Activated CD8-positive, alpha-beta T cell treated with anti-CD3 and anti-CD28 coated beads, Interleukin-2, amount 10 ng/mL, durations not matched to agents 7 days and 5 days (primary cell): ENCODE measurements at places on chromosomes 3 and 15.

DNA sequence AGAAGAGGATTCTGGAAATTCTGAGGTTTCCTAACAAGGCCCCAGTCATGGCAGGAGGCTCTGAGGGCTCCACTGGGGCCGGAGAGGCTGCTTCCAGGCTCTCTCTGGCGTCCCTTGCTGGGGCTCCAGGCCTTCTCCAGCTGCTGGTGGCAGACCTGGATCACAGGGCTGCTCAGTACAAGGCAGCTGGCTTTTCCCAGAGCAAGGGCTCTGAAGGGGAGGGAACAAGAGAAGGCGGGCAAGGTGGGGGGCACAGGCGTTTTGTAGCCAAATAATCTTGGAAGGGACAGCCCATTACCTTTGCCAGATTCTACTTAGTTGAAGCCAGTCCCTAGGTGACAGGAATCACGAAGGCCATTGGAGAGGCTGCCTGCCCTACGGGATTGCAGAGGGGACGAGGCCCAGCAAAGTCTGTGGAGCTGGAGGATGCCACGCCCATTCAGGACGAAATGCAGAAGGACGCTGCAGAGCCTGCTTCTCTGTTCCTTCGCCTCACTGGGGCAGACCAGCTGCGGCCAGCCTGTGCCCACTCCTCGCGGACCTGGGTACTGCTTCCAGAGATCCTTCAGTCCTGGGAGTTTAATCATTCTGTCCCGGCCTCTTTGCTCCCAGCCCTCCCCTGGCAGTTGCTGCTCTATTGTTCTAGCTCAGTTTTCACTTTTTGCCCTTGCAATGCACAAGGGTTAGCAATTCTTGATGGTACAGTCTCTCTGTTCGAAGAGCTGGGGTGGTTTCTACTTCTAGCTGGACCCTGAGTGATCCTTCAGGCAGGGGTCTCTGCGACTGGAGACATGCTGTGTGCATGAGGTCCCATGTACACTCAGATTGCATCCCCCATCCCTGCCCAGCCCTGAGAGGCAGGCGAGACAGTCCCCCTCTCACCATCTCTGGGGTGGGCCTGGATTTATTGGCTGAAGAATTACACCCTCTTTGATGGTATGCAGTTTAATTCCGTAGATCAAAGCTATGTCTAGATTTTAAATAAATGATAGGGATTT is 149.3 kb upstream of the MEF2A start:
- DNase-seq = no peak

GRCh38 chr3:99767291-99767690 is 50.4 kb upstream of the CMSS1 start:
- DNase-seq = no peak

DNA sequence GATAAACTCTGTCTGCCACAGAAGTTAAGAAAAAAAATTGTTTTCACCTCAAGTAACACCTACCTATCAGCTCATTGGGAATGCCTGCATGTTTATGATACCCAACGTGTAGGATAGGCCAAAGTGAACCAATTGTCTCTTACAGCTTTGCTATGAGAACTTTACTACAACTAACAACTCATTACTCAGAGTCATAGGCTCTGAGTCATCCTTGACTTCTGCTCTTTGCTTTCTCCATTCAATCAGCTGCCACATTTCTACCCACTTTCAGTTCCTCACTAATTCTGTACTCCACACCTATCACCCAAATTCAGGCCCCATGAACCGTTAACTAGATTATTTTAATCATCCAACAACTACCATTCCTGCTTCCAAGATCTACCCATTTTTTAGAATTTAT is 843.9 kb downstream of the TUSC7 start:
- no peak for DNase-seq

- DNase-seq = no peak
Observed at GRCh38 chr15:48559285-48559684, 86.2 kb downstream of the FBN1 start.

DNA sequence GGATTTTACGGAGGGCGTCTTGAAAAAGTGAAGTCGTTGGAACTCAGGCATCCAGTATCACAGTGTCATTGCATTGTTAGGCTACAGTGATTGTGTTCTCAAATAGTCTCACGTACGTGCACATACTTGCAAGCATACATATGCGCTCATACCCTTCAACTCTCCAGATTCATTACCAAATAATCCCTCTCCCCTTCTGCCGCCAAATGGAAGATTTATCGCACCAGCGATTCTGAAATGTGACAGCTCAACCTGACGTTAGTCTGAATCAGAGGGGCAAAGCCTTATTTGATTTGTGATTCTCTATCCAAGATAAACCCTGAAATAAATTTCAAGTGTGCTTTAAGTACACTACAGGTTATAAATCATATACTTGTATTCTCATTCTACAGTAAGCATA is 119.4 kb downstream of the GADL1 start:
- DNase-seq = no peak

DNA sequence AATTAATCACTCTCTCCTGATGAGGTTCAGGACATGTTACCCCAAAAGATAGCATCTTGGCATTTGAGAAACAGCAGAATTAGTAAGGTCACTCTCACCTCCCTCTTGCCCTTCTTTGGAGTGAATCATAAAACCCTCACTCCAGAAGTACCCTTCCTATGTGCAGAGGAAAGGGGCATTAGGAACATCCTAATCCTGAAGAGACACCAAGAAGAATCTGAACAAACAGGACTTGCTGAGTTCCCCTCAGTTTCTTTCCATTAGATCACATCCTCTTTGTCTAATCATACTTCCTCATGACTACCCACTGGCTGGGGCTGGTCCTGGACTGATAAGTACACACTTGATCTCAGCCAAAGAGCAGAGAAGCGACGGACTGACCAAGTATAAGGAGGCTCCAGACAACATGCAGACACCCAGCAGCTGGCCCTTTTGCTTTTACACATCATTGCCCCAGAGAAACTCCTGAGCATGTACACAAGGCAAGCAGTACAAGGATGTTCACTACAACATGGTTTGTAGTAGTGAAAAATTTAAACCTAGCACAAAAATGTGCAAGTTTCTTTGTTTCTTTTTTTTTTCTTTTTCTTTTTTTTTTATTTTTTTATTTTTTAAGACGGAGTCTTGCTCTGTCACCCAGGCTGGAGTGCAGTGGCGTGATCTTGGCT is 15.0 kb upstream of the TM6SF1 start:
- DNase-seq = no peak

GRCh38 chr15:47404877-47405276 is 312.4 kb upstream of the SEMA6D start:
- no peak for DNase-seq

- DNase-seq = no peak
Observed at GRCh38 chr3:64856977-64857516, 169.2 kb upstream of the ADAMTS9 start.

GRCh38 chr3:58072052-58072762 is 64.0 kb downstream of the FLNB start:
- DNase-seq = no peak
